ENCODE measurements at places on chromosomes 2 and 18.

DNA sequence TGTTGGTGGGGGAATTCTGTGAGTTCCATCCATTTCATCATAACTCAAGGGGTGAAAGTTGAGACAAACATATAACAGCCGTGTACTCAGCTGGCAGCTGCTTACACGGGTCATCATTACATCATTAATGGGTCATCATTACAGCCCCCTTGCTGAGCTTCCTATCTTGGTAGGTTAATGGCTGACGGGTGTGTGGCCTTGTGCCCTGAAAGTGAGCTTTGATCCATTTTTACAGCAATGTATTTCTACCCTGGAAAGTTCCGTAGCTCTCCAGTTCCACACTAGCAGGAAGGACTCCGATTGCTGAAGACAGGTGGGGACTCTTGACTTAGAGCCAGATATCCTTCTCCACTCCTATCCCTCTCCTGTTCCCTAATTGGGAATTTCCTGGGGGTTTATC, 105.2 kb upstream of the DLX2 start:
- DNase-seq, result no peak

DNA sequence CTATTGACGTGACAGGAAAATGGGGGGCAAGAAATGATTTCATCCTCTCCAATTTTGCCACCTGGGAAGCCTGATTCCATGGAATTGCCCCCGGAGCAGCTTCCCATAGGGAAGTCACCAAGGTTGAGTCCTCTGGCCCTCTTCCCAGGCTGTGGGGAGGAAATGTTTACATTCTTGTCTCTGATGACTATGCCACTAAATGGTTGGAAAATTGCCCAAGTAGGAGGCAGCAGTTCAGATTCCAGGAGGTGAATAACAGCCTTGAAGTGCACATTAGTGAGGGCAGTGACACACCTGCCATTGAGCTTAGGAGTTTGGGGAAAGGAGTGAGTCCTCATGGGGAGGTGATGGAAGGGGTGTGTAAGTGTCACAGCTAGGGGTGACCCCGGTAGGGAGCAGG, 449.2 kb upstream of the DCC start:
- no peak for DNase-seq

DNA sequence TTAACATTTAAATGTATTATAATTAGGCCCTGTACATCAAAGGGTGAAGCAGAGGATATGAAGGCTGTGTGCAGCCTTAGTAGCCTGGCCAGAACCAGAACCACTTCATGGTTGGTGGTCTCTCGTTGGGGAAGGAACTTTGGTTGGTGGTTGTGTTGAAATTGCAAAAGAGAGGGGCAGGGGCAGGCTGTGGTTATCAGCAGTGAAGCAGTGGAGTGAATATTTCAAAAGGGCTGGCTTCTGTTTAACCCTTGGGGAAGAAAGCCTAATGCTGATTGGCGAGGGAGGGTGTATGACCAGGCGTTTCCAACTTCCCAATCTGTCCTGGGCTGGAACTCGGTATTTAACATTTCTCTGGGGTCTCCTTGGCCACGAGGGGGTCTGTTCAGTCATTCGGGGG, 51.2 kb upstream of the LYPD6B start:
- no peak for DNase-seq

- no peak for DNase-seq
These were observed 225.6 kb downstream of the CMPK2 start for GRCh38 chr2:6639929-6640620.

DNA sequence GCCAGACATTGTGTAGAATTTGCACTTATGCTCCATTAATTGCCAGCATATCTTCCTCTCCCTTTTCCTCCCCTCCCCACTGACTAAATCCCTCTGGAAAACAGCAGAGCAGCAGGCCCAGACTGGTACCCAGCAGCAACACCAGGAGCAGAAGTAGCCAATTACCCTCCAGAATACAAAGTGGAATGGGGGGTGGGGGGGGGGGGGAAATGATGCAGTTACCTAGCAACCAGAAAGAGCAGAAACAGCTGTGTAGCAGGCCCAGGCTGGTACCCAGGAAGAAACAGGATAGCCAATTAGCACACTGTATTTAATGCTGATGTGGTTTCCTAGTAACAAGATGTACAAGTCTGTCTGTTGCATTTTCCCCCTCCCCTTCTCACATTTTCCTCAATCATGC, 52.3 kb downstream of the KLF7 start:
- DNase-seq, result no peak

DNA sequence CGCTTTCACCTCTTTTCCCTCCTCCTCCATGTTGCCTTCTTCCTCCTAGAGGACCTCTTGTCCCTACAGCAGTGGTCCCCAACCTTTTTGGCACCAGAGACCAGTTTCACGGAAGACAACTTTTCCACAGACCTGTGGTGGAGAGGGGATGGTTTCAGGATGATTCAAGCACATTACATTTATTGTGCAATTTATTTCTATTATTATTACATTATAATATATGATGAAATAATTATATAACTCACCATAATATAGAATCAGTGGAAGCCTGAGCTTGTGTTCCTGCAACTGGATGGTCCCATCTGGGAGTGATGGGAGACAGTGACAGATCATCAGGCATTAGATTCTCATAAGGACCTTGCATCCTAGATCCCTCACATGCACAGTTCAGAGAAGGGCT, 152.2 kb upstream of the NCKAP5 start:
- no peak for DNase-seq

- no peak for DNase-seq
These were observed 97.2 kb downstream of the TDRD15 start for GRCh38 chr2:21220930-21221329.

DNA sequence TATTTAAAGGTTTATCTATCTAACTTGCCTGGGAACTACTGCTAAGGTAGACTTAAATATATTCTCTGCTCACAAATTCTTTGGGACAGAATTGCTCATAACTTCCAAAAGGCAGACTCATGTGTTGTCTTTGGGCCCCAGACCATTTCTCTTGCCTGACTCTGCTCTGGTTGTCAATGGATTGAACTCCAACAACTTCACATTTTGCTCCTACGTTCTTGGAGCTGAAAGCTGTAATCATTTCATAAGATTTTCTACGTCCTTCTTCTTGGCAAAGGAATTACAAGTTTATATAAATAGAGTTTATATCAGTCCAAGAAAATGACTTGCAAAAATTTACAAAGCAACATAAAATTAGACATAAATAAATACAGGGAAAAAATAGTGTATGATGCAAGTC, 32.9 kb upstream of the PPM1B start:
- DNase-seq, result no peak

DNA sequence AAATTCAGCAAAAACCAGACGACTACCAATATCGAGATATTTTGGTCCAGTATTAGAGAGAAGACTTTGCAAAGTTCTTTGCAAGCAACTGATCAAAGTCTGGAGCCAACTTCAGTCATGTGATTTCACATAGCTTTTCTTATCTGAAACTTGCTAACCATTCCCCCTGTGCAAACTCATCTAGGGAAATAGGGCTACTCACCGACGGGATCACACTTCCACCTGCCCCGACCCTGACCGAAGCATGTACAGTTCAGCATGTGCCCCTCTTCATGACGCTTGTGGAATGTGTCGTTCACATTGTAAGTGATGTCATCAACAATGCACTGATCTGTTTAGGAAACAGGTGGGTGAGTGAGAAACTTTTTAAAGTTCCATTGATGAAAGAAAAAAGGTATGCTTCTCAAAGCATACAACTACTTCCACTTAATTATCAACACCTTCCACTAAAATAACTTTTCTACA, 15.4 kb downstream of the FN1 start:
- DNase-seq, result no peak

GRCh38 chr2:206275312-206276055, 1.0 kb downstream of the ZDBF2 start:
- DNase-seq, result peak; percentile 17

GRCh38 chr18:74139411-74139810, 8.2 kb downstream of the FBXO15 start:
- DNase-seq, result no peak
